Urinary bladder (tissue), 4 donors: ENCODE measurements at places on chromosomes 1 and 21. TPM values are rescaled to one million over a fixed set of nuclear protein-coding genes. Genes with fewer than 3 reads are reported as not detected.

Gene CASQ1
- 10.5 TPM for total RNA-seq

Gene MX1
- total RNA-seq = 51.2 TPM

Gene CEPT1
- total RNA-seq = 87.7 TPM

Gene TEX38
- total RNA-seq = not detected

Gene LY9
- total RNA-seq = 0.11 TPM

Gene FAM72A
- total RNA-seq = 2.0 TPM

Gene SPRR1B
- total RNA-seq = not detected

Gene RGL1
- total RNA-seq = 69.4 TPM

Gene ANGPTL1
- total RNA-seq = 47.5 TPM

Gene TRNP1
- total RNA-seq = 7.1 TPM

Gene ESPN
- total RNA-seq = 0.58 TPM

Gene CHI3L2
- total RNA-seq = 0.26 TPM

Gene PLEKHN1
- 1.1 TPM for total RNA-seq

Gene NRIP1
- 104 TPM for total RNA-seq

Gene RASSF5
- 8.9 TPM for total RNA-seq

Gene MAGI3
- 34.7 TPM for total RNA-seq

Gene ROR1
- total RNA-seq = 33.2 TPM

Gene SYCP1
- total RNA-seq = not detected

Gene LCE1D
- total RNA-seq = not detected

Gene SELENOF
- 247 TPM for total RNA-seq

Gene LCE6A
- not detected for total RNA-seq

Gene KCNK2
- total RNA-seq = 3.3 TPM

Gene CA6
- not detected for total RNA-seq

Gene G0S2
- total RNA-seq = 17.0 TPM

Gene TMEM200B
- 20.4 TPM for total RNA-seq

Gene APCS
- total RNA-seq = not detected

Gene TMEM69
- total RNA-seq = 24.7 TPM
